ENCODE measurements at places on chromosomes 5 and 9. TPM values are rescaled to one million over a fixed set of nuclear protein-coding genes. Genes with fewer than 3 reads are reported as not detected.

DNA sequence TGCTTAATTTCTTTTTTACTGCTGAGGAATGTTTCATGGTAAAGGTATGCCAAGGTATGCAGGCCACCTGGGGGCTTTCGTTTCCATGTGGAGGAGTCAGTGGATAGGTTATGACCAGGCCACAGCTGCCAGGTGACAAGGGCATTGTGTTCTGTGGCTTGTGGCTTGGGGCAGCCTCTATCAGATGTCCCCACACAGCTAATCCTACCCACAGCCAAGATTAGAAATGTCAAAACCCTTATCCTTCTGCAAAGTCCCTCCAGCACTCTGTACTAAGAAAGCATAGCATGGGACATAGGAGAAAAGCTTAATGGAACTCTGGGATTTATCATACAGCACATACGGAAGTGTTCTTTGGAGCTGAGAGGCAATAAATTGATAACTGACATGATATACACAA lies 171.2 kb upstream of the S1PR3 start:
- H3K27me3 ChIP-seq, result no peaks in the 10 kb centered on the region
- no peak for DNase-seq
- H3K27ac ChIP-seq, result no peak overlapping the region
- no peaks in the 10 kb centered on the region for H3K36me3 ChIP-seq

GRCh38 chr9:78539904-78540303 lies 243.0 kb downstream of the PSAT1 start:
- H3K4me1 ChIP-seq, result no peaks in the 10 kb centered on the region
- H3K36me3 ChIP-seq, result no peaks in the 10 kb centered on the region
- no peak overlapping the region for H3K4me3 ChIP-seq
- no peaks in the 10 kb centered on the region for H3K27me3 ChIP-seq
- no peak overlapping the region for H3K27ac ChIP-seq
- DNase-seq, result no peak

DNA sequence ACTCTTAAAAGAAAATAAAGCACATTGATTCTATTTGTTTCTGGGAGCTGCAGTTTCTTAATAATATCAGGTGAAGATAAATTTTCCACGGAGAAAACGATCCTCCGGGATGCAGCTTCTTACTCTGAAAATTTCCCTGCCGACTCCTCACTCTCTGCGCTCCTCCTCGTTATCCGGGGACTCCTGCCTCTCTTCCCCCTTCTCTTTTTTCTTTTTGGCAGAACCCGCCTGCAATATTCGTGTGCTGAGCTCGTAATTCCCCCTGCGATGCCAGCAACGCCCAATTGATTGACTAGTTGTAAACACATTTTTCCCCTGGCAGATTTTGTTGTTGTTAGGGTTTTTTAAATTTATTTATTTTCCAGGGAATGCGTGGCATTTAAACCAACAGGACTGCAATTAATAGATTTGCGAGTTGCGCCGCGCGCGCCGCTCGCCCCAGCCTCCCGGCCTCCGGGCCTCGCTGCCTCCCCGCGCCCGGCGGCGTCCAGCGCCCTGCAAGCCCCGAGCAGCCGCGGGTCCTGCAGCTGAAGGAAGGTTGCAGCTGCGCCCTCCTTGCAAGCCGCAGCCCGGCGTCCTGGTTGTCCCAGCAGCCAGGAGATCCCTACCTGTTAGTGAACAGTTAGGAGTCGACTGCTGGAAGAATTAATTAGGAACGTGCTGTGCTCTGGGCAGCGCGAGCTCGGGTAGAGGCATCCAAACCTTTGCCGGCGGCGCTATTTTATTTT lies 2.2 kb downstream of the NTNG2 start:
- no peaks in the 10 kb centered on the region for H3K36me3 ChIP-seq
- no peak overlapping the region for H3K27ac ChIP-seq
- H3K27me3 ChIP-seq, result peaks cover 30% of the 10 kb centered on the region
- H3K4me3 ChIP-seq, result no peak overlapping the region

DNA sequence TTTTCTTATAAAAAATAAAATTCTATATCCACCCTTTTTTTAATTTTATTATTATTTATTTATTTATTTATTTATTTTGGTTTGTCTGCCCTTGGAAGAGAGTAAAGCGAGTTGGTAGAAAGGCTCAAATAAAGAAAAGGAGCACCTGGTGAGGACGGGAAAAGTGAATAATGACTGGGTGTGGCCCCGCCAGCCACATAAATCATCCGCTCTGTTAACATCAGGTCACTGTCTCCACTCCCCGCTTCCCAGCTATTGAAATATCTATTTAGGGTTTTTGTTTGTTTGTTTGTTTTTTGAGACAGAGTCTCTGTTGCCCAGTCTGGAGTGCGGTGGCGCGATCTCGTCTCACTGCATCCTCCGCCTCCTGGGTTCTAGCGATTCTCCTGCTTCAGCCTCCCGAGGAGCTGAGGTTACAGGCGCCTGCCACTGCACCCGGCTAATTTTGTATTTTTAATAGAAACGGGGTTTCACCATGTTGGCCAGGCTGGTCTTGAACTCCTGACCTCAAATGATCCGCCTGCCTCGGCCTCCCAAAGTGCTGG lies 844 bp downstream of the POLR3G start:
- no peaks in the 10 kb centered on the region for H3K36me3 ChIP-seq
- H3K4me3 ChIP-seq, result no peak overlapping the region
- no peaks in the 10 kb centered on the region for H3K4me1 ChIP-seq
- no peak overlapping the region for H3K27ac ChIP-seq
- DNase-seq, result no peak

The GKAP1 gene
- 4.9 TPM for total RNA-seq

All from uterus (tissue), 4 donors.